ENCODE measurements at places on chromosomes 1 and 21. TPM values are rescaled to one million over a fixed set of nuclear protein-coding genes. Genes with fewer than 3 reads are reported as not detected.
A peak's percentile ranks its signal among the peaks of the same experiment; 100 is the strongest.

Gene USH2A
- not detected for total RNA-seq

Gene MAN1C1
- total RNA-seq, result not detected

Gene CCDC30
- 2.1 TPM for total RNA-seq

GRCh38 chr21:31255896-31256295 lies 88.2 kb downstream of the TIAM1 start:
- no peak for DNase-seq

GRCh38 chr1:14440731-14441130 lies 157.8 kb upstream of the KAZN start:
- no peak for DNase-seq

DNA sequence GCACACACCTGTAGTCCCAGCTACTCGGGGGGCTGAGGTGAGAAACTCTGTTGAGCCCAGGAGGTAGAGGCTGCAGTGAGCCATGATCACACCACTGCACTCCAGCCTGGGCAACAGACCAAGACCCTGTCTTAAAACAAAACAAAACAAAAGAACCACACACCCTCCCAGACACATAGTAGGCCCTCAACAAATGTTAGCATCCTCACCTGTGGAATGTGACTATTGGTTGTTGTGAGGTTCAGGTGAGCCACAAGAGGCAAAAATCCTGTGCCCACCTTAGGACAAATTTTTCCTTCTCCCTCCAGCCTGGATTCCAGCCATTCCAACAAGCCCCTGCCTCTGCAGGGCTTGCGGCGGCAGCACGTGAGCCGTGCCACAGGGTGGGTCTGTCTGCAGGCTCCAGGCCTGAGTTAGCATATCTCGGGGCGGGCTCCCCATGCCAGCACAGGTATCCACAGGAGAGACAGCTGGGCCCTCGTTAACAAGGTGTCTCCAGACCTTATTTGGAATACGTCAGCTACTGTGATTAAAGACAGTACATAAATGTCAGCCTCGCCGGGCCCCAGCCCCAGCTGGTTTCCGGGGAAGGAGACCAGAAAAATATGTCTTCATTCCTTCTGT lies 17.4 kb downstream of the C1QB start:
- no peak for DNase-seq

- DNase-seq, result no peak
Measured at GRCh38 chr1:90768826-90769225, 51.7 kb upstream of the BARHL2 start.

DNA sequence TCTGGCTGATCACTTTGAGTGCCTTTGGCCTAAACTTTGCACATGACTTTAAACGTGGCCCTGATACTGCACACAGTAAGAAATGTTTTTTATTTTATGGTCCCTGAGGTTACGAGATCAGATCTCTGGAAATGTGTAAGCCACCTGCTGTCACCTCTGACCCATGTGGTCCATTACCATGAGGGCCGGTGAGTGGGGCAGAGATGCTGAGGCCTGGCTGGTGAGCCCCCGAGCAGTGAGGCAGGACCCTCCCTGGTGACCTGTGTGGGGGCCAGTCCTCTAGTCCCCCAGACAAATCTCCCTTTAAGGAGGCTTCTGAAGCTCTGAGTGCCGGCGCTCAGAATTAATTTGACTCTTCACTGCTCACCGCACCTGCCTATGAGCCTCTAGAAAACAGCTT lies 12.4 kb downstream of the TFF3 start:
- DNase-seq, result no peak

Gene VHLL
- total RNA-seq, result not detected

Gene PADI2
- not detected for total RNA-seq

- DNase-seq, result no peak
Measured at GRCh38 chr1:8797216-8797615, 20.2 kb downstream of the RERE start.

DNA sequence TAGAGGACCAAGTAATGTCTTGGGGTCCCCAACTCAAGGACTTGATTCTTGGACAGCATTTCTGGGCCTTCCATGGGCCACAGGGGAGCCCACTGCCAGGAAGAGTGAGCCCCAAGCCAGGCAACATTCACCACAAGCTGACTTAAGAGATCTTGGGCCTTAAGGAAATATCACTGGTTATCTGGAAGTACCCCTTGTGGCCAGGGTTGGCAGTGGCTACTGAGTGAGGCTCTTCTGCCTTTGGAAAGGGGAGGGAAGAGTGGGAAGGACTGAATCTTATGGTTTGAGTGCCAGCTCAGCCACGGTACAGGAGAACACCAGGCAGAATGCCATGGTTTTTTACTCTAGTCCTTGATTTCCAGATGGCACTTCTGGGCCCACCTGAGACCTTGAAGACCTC lies 228.9 kb upstream of the RGS18 start:
- DNase-seq, result no peak

Gene SUSD4
- not detected for total RNA-seq

DNA sequence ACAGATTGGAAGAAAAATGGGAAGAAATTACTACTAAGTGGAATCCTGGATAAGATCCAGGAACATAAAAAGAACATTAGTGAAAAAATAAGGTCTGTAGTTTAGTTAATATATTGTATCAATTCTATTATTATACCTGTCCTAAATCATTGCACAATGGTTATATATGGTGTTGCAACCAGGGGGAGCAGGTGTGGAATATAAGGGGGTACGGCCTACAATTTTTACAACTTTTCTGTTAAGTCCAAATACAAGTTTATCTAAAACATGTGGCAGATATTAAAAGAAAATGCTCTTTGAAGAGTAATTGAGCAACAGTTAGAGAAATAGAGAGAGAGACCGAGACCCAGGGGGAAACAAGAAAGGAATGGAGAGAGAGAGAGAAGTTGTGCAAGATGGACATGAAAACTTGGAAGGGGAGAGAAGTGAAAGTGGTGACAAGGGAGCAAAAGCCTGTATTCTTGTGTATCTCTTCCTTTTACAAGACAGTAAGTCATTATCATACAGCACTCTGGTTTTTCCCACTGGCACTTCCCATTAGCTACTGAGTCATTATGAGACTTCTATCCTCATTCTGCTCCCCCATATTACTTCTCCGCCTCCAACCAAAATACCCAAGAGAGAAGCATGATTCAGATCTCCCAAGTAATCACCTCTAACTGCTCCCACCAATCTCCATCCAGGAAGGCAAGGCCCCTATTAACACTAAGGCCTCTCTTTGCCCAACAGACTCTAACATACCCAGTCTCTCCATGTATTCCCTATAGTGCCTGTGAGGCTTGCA lies 22.3 kb upstream of the TRAF3IP3 start:
- DNase-seq, result peak; percentile 27

- DNase-seq, result no peak
Measured at GRCh38 chr1:100941098-100941527, 45.2 kb downstream of the SLC30A7 start.

- DNase-seq, result no peak
Measured at GRCh38 chr1:244435562-244436205, 16.0 kb downstream of the ADSS2 start.

- no peak for DNase-seq
Measured at GRCh38 chr1:26938004-26938658, 16.6 kb downstream of the NUDC start.
